ENCODE measurements at places on chromosomes 5 and 9. TPM values are rescaled to one million over a fixed set of nuclear protein-coding genes. Genes with fewer than 3 reads are reported as not detected.

PRRT1B gene
- total RNA-seq = not detected

DOK3 gene
- total RNA-seq = 7.2 TPM

CYLC2 gene
- total RNA-seq = not detected

IFNA2 gene
- not detected for total RNA-seq

NIPSNAP3A gene
- 27.4 TPM for total RNA-seq

DDX4 gene
- total RNA-seq = not detected

All from osteocyte (in vitro differentiated cells).